ENCODE measurements at places on chromosomes 1 and 21.

DNA sequence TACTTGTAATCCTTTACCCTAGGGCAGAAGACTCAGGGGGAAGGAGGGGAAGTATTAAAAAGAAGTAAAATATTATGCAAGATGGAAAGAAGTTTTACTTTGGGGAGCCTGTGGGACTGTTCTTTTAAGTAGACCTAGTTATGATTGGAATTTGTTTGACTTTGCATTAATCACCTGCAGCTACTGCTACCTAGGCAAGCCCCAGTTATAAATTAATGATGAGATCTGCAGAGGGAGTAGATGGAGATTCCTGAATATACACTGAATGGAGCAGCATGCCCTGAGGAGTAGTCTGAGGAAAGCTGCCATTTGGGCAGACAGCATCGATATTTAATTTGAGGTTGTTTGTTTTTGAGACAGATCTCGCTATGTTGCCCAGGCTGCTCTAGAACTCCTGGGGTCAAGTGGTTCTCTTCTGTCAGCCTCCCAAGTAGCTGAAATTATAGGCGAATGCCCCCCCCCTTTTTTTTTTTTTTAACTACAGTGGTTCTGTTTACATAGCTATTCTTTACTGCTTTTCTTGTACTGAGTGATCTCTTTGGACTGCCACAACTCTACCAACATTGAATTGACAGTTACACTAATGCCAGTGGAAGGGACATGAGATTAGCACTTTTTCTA lies 81.4 kb upstream of the SERTAD4 start:
- no peak for DNase-seq

GRCh38 chr1:192675716-192676115 lies 39.8 kb downstream of the RGS13 start:
- DNase-seq = no peak

DNA sequence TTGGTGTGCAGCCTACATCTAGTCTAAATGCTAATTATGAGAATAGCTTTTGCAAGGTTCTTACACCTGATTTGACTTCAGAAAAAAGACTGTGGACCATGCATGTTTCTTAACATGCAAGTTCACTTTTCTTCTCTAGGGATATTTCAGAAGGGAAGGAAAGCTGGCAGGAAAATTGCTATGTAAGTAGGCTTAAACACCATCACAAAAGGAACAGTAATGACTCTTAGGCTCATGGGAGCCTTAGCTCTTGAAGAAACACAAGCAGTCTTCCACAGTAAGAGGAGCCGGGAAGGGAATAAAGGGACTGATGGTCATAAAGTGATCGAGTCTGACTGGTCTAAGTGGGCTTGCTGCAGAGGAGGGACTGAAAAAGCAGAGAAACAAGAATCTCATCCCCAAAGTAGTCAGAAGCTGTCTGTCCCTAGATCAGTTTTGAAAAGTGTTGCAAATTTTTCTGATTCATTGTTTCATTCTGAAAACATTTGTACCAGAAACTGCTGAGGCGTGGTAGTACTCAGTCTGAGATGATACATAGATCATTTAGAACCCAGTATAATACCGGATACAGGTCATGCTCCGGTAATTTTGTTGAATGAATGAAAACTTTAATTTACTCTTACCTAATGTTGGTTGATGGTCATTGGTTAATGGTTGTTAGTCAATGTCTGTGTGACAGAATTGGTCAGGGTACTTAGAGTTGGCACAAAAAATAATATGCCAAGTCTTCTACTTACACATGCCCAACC lies 40.9 kb downstream of the SMYD2 start:
- no peak for DNase-seq

- DNase-seq = no peak
Observed at GRCh38 chr1:219792337-219793021, 135.9 kb downstream of the SLC30A10 start.

GRCh38 chr1:191558379-191558778 lies 599.9 kb upstream of the RGS18 start:
- DNase-seq = no peak

GRCh38 chr1:51549016-51549619 lies 30.1 kb upstream of the EPS15 start:
- no peak for DNase-seq

GRCh38 chr21:21332492-21332891 lies 334.3 kb downstream of the NCAM2 start:
- no peak for DNase-seq

DNA sequence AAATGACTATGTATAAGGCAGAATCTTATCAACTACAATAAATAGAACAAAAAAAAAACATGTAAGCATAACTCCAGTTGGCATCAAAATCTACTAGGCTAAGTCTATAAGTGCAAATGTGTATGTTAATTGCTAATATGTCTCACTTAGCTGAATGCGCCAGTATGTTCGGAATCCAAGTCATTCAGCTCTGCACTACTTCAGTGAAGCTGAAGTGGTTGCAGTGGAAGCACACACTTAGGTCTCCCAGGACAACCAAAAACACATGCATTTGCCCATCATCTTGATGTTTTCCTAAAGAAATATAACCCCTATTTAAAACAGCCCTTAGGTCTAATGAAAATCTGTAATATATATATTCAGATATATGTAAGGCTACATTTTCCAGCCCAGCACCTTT lies 41.0 kb upstream of the RGS2 start:
- DNase-seq = no peak

DNA sequence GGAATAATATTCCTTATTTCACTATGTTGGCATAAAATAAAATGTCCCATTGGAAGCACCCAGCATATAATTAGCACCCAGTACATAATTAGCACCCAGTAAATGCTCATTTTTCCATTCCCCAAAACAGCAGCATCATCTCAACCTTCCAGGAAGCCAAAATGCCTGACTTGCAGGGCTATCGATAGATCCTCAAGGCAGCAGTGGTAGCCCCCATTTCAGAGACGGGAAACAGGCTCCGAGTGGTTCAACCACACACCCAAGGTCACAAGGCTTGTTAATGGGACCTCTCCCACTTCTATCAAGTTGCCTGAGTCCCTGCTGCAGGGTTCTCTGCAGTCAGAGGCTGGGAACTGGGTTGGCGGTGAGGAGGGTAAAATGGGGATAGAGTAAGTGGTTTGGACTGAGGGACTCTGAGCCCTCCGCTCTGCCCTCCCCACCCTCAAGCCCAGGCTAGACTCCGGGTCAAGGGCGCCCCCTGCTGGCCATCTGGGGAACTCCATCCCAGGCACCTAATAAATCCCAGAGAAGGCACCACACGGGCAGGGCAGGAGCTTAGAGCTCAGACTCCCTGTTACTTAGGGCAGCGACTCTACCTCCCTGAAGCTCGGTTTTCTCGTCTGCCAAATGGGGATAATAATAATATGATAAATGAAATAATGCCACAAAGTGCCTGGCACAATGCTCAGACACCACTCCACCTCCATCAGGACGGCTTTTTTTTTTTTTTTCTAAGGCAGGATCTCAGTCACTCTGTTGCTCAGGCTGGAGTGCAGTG lies 21.9 kb upstream of the LAPTM5 start:
- DNase-seq = peak; percentile 96

GRCh38 chr1:47630346-47630745 lies 192.5 kb downstream of the FOXD2 start:
- no peak for DNase-seq

GRCh38 chr21:15058854-15059263 lies 5.9 kb downstream of the NRIP1 start:
- DNase-seq = no peak

DNA sequence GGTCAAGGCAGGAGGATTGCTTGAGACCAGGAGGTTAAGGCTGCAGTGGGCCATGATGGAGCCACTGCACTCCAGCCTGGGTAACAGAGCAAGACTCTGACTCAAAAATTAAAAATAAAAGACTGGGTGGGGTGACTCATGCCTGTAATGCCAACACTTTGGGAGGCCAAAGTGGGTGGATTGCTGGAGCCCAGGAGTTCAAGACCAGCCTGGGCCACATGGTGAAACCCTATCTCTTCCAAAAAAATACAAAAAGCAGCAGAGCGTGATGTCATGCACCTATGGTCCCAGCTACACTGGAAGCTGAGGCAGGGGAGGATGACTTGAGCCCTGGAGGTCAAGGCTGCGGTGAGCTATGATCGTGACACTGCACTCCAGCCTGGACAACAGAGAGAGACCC lies 44.4 kb upstream of the COX20 start:
- no peak for DNase-seq
